ENCODE measurements at places on chromosomes 12 and 14.

DNA sequence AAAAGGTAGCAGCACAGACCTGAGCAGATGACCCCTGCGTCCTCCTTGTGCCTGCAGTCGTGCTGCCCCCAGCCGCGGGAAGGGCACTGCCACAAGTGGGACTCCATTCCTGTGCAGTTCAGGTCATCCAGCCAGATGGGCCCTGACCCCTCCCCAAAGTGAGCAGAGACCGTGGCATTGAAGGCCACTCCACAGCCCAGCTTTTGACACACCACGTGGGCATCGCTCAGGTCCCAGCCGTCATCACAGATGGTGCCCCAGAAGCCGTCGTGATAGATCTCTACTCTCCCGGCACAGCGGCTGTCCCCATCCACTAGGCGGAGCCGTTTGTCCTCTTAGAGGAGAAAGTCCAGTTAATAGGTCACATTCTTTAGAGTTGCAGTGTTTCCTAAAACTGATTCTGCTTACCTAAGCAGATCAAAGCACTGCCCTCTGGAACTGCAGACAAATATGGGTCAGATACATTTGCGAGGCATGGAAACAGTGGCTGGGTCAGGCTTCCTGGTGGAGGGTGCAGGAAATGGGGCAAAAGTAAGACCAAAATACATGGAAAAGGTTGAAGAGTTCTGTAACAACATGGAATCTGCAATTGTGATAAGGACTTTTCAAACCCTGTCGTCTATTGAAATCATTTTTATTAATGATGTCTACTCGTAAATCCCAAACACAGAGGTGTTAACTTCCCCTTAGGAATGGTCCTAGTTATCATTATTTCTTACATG is 69.4 kb downstream of the CD163L1 start:
- DNase-seq = no peak

DNA sequence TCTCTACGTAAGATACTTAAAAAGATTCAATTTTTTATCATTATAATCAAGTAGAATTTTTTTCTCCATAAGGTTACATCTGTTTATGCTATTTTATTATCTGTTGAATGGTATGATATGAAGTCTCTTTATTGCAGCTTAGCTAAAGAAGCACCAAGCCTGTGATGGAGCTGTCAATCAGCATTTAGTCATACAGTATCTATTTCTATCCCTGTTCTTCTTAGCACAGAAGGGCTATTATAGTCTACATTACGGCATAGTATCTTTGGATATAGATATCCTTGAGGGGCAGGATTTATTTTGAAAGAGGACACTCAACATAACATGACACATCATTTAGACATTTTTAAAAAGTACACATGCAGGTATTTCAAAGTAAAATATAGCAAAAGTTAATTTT is 277.1 kb downstream of the FOXG1 start:
- no peak for DNase-seq

DNA sequence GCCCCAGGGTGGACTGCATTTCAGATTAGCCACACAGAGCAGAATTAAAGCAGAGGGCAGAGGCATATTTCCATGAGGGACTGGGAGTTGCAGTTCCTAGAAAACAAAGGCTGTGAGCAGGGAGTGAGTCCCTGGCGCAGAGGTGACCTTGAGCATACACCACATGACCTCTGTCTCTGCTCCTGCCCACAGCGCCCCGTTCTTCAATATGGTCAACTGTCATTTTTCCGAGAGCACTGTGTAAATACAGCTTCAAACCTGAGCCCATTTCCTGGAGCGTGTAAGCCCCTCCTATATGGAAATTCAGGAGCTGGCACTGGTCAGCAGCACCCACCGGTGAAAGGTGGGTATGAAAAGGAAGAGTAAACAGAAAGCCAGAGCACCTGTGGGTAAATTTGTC is 192.2 kb upstream of the PELI2 start:
- DNase-seq = no peak

- DNase-seq = no peak
Measured at GRCh38 chr14:62451221-62451620, 594.0 kb downstream of the KCNH5 start.

DNA sequence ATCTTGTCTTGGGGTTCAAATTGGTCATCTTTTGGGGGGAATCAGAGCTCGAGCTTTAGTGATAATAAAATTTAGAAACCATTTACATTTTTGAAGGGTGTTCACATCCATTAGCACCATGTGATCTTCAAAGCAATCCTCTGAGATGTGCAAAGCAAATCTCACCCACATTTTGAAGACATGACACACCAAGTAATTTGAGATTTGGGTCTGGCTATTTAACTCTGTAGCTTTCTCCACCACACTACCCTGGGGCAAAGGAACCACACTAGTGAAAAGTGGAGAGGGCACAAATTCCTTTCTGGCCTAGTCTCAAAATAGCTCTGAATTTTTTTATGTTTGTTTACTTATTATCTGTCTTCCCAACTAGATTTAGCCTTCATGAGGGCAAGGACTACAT is 46.6 kb upstream of the TMEM233 start:
- no peak for DNase-seq

DNA sequence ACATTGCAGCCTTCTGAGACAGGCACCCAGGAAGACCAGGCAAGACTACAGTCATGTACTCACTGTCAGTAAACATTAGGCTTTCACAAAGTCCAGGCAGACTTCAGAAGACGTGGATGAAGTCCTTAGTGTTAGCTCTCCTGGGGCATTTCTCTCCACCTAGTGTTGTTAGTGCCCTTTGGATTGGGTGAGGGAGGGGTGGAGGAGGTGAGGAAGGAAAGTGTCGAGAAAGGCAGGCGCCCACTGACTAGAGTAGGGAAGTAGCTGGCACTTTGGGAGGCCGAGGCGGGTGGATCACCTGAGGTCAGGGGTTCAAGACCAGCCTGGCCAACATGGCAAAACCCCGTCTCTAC is 20.2 kb downstream of the TMEM229B start:
- no peak for DNase-seq

- no peak for DNase-seq
Measured at GRCh38 chr12:104615048-104615561, 158.4 kb downstream of the CHST11 start.

GRCh38 chr12:27436029-27436428 is 10.5 kb upstream of the SMCO2 start:
- DNase-seq = no peak
